ENCODE measurements at places on chromosomes 5 and 9.

DNA sequence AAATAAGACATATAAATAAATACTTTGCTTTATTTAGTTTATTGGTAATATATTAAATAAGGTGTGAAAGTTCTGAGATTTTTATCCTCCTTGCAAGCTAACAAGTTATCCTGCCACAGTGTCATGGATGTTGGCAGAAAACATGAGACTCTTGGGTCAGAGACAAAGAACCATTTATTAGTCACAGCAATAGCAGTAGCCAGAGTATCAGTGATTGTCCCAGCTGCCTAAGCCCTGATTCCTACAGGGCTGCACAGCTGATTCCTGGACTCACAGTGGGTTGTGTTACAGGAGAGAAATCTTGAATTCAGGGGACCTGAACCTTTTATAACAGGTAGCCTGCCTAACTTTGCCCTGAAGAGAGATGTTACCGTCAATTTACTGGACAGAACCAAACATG lies 304.5 kb upstream of the ZNF608 start:
- DNase-seq: no peak

GRCh38 chr5:135851186-135851914 lies 16.9 kb downstream of the SLC25A48 start:
- DNase-seq: no peak

DNA sequence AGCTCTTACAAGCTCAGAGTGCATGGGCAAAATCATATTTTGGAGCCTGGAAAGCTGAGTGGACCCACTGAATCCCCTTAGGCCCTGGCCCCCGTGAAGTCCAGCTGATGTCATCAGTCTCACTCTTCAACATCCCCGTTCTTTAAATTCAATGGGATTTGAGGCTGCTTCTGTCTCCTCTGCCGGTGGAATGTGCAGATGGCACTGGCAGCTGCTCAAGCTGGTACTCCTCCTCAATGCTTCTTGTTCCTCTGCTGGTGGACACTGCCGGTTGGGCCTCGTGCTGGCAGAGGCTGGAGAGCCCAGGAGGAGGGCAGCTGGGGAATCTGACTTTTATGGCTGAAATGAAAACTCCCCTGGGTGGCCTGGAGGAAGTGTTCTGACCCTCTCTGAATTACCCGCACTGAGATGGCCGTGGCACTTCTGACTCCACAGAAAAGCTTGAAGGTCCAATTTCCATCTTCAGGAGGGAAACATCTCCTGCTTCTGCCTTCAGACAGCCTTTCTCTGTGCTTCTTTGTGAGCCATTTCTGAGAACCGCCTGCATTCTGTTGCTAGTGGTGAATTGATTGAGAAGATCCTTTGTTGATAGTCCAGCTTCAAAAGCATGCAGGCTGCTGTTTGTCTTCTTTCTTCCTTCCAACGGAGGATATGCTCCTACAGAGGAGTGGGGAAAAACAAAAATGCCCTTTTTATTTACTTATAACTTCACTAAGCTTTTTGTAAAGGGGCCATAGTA lies 298.9 kb downstream of the TMEM38B start:
- no peak for DNase-seq

DNA sequence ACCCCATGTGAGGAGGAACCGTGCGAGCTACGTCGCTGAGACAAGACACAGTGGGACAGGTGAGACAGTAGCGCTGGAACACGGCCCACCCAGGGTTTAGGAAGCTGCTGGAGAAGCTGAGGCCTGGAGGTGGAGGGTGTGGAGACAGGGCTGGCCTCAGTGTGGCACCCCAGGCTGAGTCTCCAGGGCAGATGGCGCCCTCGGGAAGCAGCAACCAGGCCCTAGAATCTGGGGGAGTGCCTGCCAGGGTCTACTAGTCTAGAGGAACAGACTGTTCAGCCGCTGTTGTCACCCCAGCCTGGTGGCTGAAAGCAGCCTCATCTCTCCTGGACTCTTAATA lies 4.6 kb upstream of the TERT start:
- no peak for DNase-seq

- no peak for DNase-seq
Measured at GRCh38 chr5:44225231-44226160, 163.7 kb downstream of the FGF10 start.

DNA sequence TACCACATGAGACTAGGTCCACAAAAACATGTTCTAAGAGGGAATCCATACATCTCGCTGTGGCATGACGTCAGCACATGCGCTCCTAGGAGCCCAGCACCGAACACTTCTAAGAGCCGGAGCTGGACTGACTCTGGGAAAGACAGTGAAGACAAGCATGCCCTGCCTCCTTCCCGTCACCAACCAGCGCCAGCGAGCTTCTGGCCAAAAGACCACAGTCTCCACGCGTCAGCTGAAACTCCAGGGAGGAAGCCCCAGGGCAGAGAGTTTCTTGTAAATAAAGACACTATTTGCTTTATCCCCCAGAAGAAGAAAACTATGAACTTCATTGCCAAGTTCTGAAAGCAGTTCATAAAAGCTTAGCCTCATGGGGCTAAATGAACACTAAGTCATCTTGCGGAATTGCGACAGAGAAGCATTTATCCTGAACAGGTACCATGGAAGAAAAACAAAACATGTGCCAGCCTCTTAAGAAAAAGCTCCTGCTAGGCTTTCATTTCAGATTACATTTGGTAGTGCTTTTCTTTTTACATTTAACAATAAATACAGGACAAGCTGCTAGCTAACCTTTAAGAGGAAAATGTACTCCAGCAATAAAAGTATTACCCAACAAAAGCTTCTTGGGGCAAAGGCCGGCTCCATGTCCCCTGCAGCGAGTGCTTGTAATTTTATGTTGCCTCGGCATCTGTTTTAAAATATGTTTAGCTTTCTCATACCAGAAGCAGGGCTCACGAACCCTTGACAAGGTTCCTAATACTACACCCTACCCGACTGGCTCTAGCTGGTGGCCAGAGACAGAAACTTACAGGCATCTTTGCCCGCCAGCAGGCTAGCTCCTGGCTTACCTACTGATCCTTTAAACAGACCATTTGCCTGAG lies 96.5 kb downstream of the PRRT1B start:
- DNase-seq: no peak

- DNase-seq: no peak
Measured at GRCh38 chr9:98365781-98366180, 110.3 kb upstream of the TBC1D2 start.

DNA sequence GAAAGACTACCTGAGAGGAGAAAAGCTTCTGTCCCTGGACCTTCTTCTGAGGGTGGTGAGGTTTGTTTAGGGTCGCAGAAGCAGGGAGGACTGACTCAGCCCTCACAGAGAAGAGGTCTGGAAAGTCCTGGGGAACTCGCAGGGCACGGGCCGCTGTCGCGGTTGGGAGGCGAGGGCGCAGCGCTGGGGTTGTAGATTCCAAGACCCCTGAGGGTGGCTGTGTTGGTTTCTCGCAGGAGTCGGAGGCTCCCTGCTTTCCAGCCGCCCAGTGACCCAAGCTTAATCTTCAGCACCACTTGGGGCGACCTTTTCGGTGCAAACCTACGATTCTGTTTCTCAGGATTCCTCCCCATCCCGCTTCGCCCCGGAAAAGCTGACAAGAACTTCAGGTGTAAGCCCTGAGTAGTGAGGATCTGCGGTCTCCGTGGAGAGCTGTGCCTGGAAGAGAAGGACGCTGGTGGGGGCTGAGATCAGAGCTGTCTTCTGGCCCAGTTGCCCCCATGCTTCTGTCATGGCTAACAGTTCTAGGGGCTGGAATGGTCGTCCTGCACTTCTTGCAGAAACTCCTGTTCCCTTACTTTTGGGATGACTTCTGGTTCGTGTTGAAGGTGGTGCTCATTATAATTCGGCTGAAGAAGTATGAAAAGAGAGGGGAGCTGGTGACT lies 482 bp downstream of the SLC27A6 start:
- no peak for DNase-seq

DNA sequence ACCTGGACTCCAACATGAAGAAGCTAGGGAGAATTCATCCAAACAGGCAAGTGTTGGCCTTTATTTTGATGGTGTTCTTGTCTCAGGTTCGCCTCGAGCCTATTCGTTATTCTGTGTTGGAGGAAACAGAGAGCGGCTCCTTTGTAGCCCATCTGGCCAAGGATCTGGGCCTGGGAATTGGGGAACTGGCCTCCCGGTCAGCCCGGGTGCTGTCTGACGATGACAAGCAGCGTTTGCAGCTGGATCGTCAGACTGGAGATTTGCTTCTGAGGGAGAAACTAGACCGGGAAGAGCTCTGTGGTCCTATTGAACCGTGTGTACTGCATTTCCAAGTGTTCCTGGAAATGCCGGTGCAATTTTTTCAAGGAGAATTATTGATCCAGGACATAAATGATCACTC lies 367 bp downstream of the PCDHB4 start:
- DNase-seq: no peak

GRCh38 chr9:37619806-37620205 lies 27.4 kb upstream of the TOMM5 start:
- no peak for DNase-seq

GRCh38 chr9:99356512-99356971 lies 134.5 kb downstream of the SEC61B start:
- DNase-seq: no peak
